SIG-M5 (cell line): ENCODE measurements at places on chromosomes 16 and 17.

GRCh38 chr17:20114466-20114865 is 105.3 kb downstream of the SPECC1 start:
- no peak for DNase-seq

DNA sequence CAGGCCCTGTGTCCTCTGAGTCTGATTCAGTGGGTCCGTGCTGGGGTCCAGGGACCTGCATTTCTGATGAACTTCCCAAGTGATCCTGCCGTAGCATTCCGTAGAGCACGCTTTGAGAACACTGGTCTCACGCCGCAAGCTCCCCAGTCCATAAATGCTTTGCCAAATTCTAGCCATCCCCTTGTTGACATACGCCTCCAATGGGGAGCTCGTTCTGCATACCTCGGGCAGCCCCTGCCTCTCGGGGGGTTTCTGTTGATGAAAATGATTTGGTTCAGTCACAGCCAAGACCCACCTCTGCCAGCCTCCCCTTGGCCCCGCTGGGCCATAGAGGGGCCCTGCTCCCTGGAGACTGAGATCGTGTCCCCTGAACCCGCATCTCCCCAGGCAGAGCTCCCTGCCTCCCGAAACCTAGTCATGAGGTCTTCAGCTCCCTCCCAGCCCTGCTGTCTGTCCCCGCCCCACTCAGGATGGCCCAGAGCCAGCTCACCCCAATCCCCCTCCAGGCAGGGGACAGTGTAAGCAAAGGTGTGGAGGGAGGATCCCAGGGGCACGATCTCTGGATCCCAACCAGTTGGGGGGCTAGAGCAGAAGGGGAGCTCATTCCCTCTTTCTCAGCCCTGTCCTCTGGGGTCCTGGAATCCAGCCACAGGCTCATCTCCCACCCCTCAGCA is 16.2 kb upstream of the SPNS2 start:
- no peak for DNase-seq

DNA sequence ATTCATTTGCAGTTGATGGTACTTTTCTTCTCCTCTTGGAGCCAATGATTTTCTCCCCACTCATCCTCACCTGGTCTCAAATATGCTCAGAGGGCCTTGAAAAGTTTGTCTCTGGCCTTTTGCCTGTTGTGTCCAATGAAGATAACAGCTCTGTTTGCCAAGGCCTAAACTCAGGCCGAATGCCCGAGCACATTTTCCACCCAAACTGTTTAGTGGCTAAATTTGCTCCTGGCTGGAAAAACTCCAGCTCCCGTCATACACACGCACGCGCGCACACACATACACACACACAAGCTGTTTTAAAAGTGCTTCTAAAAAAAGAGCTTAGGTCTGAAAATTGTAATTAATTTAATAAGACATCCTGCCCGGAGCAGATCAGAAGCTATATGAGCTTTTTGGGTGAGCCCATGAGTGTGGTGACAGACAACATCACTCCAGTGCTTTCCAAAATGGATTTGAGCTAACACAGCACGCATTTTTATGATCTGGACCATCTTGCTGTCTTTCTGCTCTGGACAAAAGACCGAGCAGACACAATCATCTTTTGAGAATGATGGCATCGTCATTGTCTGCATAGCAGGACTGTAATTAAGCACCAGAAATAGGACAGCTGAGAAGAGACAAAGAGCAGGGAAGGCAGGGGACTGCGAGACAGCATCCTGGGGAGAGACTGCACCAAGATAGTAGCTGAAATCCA is 48.9 kb downstream of the IRX6 start:
- DNase-seq = no peak

- no peak for DNase-seq
These were observed 21.3 kb upstream of the CPD start for GRCh38 chr17:30357476-30357875.

- DNase-seq = no peak
These were observed 63.5 kb downstream of the PARN start for GRCh38 chr16:14566599-14566998.

DNA sequence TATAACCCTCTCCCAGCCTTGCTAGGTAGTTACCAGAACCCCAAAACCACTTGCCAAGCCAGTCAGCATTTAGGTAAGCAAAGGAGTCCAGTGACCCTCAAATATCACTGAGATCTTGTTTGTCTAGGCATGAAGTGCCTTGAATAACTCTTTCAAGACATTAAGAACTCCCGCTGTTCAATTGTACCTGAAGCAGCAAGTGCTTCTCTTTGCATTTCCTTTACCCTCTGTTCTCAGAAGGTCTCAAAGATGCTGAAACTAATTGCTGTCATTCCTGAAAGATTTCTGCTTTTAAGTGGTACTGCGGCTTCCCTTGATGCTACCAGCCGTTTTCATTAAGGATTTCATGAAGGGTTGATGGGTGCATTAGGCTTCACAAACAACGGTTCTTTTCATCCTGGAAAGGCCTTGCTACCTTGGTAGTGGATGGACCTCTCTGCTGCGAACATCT is 142.7 kb downstream of the PITPNC1 start:
- DNase-seq = no peak

- DNase-seq = peak; percentile 40
These were observed 3.1 kb downstream of the RNF227 start for GRCh38 chr17:7912927-7913524.
